IMR-90 (cell line): ENCODE measurements at places on chromosomes 12 and 14.

- H3K36me3 ChIP-seq: no peaks in the 10 kb centered on the region
- peaks cover 12% of the 10 kb centered on the region; the same call in 1 of the 2 replicates for H3K27me3 ChIP-seq
- H3K4me1 ChIP-seq: no peaks in the 10 kb centered on the region
Measured at GRCh38 chr12:106903241-106903945, 52.3 kb upstream of the TMEM263 start.

DNA sequence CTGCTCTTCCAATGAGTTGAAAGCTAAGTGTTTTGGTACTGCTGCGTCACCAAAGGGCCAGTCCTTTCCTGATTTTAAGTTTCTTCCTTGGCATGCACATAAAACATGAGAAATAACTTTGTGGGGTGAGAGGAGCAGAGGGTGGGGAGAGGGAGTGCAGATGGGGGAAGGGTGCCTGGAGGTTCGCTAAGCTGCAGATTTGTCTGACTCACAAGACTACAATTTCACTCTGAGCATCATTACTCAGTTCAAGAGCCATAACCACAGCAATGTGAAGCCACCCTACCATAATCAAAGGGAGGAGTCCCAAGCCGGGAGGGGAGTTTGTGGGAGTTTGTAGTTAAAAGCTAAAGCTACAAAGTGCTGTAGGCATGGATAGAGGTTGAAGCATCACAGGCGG lies 136.1 kb downstream of the ANO2 start:
- peaks cover 5% of the 10 kb centered on the region for H3K4me1 ChIP-seq
- H3K36me3 ChIP-seq: no peaks in the 10 kb centered on the region
- peaks cover 3% of the 10 kb centered on the region for H3K27me3 ChIP-seq
- H3K4me3 ChIP-seq: no peak overlapping the region

GRCh38 chr12:93745286-93745685 lies 68.1 kb downstream of the CRADD start:
- peaks cover 5% of the 10 kb centered on the region for H3K4me1 ChIP-seq
- no peaks in the 10 kb centered on the region; the same call in 1 of the 2 replicates for H3K27me3 ChIP-seq
- no peak for DNase-seq
- H3K27ac ChIP-seq: no peak overlapping the region

DNA sequence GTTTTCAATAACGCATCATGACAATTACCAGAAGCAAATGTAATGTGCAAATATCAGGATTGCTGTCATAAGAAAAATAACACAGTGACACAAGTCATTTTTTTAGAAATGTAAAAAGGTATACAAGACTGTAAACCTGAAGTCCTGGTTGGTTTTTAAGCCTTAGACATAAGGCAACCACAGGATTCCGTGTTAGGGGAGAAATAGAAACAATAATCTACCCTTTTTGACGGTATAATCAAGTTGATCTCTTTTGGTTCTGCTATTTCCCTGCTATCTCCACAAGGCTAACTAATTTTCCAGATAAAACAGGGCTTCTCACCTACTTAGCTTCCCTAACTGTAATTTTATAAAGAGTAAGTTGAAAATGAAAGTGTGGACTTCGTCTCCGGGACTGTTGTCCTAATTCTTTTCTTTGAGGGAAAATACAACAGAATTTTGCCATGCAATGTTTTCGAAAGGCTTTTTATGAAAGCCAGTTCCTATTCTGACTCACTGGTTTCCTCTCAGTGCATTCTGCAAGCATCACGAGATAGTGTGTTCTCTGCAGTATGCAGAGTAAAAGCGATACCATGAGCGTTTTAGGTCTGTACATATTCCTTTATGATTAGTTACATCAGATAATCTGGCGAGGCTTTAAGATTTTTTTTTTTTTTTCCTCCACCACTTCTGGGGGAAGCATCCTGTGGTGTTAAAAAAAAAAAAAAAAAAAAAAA lies 10.6 kb downstream of the MYO1H start:
- no peak overlapping the region for H3K4me3 ChIP-seq
- no peaks in the 10 kb centered on the region for H3K4me1 ChIP-seq
- H3K36me3 ChIP-seq: no peaks in the 10 kb centered on the region
- DNase-seq: peak; percentile 4
- H3K27ac ChIP-seq: no peak overlapping the region

DNA sequence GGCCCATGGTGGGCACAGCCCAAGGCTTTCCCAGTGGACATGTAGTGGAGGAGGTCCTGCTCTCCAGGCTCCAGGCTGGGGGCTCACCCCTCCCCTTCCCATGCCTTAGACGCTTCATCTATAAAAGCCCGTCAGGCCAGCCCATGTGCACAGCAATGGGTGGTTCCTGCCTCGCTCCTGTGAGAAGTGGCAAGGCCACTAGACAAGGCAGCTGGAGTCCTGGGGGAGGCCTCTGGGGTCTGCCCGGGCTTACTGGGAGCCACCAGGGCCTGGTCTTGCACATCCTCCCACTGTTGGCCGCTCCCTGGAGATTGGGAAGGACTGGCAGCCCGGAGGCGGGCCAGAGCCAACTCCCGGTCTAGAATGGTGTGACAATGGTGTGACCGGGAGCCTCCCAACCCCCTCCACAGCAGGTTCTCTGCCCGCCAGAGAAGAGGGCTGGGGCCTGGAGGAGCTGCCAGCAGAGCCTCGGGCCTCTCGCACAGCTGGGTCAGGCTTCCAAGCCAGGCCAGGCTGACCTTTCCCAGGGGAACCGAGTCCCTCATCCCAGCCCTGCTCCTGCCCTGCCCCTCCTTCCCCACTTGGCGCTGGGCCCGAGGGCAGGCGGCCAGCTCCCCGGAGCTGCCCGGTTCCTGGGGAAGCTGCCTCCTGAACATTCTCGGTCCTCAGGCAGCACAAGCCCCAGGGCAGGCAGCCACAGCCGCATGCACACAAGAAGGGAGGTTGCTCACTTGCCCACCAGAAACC lies 97.9 kb downstream of the RFLNA start:
- H3K27me3 ChIP-seq: no peaks in the 10 kb centered on the region
- peaks cover 37% of the 10 kb centered on the region for H3K36me3 ChIP-seq
- H3K27ac ChIP-seq: peak overlapping the region; percentile 51
- peak; percentile 58 for DNase-seq
- H3K4me3 ChIP-seq: no peak overlapping the region

GRCh38 chr14:72879431-72879830 lies 14.5 kb downstream of the DPF3 start:
- no peak for DNase-seq
- peaks cover 6% of the 10 kb centered on the region; the same call in 1 of the 2 replicates for H3K36me3 ChIP-seq
- H3K27ac ChIP-seq: no peak overlapping the region
- H3K27me3 ChIP-seq: no peaks in the 10 kb centered on the region
- no peak overlapping the region for H3K4me3 ChIP-seq
- H3K4me1 ChIP-seq: peaks cover 6% of the 10 kb centered on the region

DNA sequence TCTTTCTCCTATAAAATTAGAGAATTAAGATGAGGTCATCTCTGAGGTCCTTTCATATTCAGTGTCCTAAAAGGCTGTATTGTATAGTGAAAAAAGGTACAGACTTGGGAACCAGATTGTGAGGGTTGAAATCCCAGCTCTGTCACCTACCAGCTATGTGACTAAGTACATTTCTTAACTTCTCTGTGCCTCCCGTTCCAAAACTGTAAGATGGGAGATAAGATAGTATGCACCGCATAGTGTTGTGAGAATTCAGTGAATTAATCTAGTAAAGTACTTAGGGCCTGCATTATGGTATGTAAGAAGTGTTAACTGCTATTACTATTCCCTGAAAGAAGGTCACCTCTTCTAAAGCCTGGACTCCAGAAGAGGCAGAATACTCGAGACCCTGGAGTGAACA lies 60.6 kb downstream of the GNG2 start:
- no peak overlapping the region for H3K27ac ChIP-seq
- no peak for DNase-seq
- no peaks in the 10 kb centered on the region for H3K27me3 ChIP-seq
- peaks cover 7% of the 10 kb centered on the region for H3K4me1 ChIP-seq
